ENCODE measurements at places on chromosomes 3 and 15.

DNA sequence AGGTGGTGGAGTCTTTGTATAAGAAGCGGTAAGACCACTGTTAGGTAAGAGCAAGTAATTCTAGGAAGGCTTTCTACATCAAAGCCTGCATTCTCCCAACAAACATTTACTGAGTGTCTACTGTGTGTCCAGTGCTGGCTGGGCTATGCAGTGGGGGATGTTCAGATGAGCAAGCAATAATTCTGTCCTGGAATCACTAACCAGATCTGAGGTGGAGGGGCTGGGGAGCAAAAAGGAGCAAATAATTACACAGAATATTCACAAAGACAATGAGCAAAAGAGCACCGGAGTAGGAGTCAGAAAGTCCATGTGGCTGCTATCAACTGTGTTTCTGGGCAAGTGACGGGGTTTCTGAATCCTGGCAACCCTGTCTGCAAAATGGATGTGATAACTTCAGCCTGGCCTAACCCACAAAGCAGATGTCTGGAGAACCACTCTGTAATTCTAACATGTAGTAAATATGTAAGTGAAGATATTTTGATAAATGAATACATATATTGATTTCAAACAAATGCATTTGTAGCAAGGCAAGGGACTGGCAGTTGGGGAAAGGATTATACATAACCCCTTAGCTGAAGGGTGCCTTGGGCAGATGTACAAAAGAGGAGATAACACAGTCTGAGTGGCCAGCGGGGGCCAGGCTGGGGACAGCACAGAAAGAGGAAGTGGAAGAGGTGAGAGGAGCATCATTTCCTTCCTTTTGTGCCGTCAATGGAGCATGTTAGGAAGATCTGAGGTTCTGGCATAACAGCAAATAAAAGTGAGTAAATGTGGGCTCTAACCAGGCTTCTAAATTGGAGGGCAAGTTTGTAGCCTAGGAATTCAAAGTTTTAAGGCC lies 28.8 kb downstream of the CYP8B1 start:
- DNase-seq = no peak

GRCh38 chr3:102533784-102534183 lies 99.0 kb downstream of the ZPLD1 start:
- DNase-seq = no peak

DNA sequence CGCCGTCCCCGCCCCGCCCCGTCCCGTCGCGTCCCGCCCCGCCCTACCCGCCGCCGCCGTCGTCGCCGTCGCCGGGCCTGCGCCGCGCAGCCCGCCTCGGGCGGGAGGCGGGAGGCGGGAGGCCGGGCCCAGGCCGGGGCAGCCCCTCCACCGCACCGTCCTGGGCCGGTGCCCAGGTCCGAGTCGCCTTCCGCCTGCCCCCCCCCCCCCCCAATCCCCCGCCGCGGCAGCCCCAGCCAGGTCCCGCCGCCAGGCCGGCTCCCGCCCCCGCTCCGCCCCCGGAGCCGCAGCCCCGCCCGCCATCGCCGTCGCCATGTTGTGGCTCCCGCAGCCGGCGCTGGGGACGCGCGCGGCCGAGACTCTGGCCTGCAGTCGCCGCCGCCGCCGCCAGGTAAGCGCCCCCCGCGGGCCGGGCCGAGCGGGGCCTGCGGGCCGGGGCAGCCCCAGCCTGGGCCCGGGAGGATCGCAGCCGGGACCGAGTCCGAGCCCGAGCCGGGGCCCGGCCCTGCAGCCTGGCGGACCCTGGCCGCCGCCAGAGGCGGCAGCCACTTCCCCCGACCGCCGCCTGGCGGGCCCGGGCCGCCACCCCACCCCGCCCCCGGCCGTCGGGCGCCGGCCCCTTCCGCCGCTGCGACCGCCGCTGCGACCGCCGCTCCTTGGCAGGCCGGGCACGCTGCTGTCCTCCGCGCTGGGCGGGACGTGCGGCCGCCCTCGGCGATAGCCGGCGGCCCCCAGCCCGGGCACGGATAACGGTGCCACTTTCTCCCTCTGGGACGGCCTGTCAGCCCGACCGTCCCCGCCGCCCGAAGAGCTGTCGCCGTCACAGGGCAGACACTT lies at the start of gene ZNF592:
Gene ZNF592, plus strand, starts transcription at position 319 of the 837 bp plus-strand sequence. CDS start 34,084 bp downstream, outside the sequence.
- peak; percentile 91 for DNase-seq

DNA sequence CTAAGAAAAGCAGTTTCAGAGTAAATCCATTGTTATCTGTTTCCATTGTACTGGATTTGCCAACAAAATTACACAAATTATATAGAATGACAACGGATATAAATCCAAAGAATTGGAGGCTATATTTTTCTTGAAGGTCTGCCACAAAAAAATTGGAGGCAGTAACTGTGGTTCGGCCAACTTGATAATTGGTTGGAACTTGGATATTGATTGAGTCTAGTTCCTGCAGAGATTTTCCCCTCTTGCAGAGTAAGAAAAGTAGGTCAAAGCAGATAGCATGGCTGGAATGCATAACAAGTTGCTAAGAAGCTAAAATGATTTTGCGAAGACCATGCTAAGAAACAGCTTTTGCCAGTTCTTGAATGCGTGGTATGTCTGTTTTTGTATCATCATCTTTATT lies 269.6 kb upstream of the CFAP20DC start:
- DNase-seq = no peak

- DNase-seq = no peak
Observed at GRCh38 chr3:111592936-111593335, 2.2 kb downstream of the ZBED2 start.

- DNase-seq = no peak
Observed at GRCh38 chr3:143578810-143579435, 269.3 kb downstream of the SLC9A9 start.

DNA sequence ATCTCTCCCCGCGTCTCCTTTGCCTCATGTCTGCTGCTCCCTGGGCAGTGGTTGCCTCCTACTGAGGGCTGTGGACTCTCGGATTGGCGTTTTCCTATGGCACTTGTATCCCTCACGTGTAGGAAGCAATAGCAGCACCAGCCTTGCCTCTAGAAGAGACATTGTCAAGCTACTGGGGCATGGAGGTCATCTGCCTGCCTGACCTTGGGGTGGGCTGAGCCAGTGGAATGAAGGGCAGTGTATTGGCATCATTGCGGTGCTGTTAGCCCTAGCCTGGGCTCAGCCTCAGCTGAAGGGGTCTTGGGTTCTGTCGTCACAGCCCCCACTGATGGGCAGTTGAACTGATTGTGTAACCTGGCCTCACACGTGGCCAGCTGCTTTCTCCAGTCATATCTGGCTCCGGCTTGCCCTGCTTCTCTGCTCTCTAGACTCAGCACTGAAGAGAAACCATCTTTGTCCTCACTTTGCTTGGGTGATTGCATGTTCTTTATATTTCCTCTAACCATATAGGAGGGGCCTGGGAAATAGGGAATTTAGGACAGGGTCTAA lies 8.1 kb downstream of the ABCF3 start:
- DNase-seq = no peak

DNA sequence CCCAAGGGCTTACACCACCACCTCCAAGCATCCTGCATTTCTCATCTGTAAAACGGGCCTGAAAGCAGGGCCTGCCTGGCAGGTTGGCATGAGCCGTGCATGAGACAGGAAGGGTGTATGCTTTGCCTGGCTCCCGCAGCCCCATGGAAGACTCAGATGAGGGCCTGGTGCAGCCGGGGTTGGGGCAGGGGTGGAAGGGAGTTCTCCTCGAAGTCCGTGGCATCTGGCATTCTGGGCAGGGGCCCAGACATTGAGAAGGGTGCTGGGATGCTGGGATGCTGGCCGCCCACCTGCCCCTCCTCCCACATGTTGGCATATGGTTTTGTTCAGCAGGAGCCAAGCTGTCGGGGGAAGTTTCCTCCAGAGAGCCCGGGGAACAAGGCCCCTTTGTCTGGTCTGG lies 13.0 kb upstream of the FBLN2 start:
- no peak for DNase-seq

GRCh38 chr15:74868059-74868458 lies 5.1 kb downstream of the SCAMP2 start:
- DNase-seq = no peak

DNA sequence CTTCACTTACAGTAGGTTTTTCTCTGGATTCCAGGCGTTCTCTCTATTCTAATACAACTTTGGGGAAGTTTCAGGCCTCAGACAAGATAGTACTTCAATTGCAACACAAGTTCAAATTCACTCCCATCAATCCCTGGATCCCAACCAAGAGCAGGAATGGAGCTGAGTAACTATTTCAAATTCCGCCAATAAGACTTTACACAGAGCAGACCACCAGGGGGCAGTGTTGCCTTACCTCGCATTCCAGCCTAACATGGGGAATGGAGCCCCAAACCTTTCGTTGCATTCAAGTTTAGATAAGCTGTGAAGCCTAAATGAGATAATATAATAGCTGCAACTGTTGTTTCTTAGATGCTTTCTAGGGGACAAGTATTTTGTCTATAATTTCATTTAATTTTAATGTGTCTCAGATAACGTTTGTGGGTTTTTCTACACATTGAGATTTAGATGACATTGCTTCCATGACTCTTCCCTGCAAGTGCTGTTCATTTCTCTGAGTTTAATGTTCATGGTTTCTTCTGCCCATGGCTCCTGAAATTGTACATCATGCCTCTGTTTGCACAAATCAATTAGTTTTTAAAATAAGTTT lies 186.7 kb downstream of the NSUN3 start:
- peak; percentile 79 for DNase-seq

DNA sequence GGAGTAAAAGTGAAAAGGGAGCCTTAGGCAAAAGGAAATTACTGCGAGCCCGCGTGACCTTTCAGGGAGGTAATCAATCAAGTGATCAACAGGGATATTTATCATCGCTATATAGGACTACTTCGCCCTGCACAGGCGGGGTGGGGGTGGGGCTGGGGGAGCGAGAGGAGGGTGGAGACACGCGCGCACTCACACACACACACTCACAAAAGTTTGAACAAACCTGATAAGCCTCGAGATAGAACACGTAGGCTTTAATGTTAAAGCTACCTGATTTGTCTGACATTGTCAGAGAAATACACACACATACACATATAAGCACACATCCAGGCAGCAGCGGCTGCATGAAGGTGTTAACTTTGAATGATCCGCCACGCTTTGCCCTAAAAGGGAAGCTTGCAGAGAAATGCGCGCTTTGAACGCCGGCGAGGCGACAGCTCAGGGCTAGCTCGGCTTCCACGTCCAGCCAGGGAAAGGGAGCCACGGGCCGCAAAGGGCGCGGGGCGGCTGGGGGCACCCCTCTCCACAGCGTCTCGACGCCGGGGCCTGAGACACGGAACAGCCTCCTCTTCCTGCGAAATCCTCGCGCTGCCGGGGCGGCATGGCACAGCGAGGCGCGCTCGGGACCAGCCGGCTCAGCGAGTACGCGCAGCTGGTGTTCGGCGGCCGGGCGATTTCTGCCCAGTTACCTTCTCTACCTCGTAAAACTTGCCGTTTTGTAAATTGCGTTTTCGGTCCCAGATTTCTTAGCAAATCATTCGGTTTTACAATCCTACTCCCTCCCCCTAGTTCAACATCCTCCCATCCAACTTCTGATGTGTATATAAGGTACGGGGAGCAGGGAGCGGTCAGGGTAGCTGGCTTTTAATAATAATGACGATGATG lies 4.8 kb upstream of the MECOM start:
- no peak for DNase-seq

DNA sequence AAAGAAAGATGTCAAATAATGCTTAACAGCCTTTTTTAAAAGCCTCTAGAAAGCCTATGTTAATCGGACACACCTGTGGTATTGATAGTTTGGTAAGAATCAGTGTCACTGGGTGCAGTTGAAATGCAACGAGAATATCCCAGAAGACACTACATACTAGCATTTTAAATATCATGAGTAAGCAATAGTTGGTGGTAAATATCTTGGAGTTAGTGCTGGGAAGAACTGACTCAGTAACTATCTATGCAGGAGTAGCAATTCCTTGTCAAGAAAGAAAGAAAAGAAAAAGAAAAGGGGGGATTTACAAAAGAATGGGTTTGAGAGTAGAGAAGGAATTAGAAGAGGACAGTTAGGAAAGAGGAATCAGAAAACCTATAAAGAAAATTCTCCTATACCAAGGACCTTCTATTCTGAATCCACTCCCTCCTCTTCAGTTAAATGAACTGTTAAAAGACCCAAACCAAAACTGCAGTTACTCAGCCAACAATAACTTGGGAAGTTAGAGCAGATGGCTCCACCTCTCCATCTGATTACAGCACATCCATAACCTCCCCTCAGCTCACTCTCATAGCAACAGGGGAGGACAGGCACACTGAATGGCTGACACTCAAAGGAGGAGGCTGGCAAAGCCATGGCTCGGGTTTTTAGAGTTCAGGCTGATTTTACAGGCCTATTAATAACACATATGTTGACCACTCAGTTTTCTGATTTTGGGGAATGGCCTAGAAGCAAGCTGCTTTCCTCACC lies 207.6 kb upstream of the MDFIC2 start:
- DNase-seq = no peak

GRCh38 chr15:59438625-59439290 lies 772 bp downstream of the FAM81A start:
- DNase-seq = no peak

DNA sequence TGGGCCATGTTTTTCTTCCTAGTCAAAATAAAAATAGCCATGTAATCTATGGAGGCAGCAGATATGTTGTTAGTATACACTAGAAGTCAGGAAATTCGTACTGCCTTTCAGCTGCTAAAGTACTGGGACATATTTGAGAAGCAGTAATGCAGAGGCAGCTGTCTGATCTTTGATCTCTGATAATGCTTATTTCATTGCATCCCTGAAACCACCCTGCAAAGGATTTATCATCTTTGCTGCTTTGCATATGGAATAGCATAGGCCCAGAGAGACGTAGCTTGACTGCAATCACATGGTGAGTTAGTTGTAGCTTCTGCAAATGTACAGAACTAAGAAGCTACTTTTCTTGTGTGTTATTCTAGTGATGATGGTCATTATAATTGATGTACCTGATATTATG lies 52.4 kb downstream of the RBM6 start:
- no peak for DNase-seq

- DNase-seq = no peak
Observed at GRCh38 chr3:177481329-177481728, 284.0 kb upstream of the TBL1XR1 start.

GRCh38 chr3:102474207-102474606 lies 39.4 kb downstream of the ZPLD1 start:
- DNase-seq = no peak

DNA sequence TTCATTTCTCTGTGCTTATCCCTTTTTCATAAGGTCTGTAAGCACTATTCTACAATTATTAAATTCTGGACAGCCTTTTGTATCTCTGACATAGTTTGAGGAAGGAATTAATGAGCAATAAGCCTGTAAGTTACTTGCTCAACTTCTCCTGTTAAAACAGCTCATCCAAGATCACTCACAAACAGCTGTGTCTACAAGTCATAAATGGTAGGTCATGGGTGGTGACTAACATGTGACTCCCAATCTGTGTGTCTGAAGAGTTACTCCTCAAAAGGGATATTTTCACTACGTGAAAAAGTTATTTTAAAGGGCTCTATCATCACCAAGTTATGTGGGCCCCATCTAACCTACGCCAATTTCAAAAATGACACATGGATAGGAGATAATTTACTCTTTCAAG lies 145.2 kb upstream of the CBLB start:
- DNase-seq = no peak

- no peak for DNase-seq
Observed at GRCh38 chr3:72158639-72159326, 373.8 kb upstream of the PROK2 start.

Measured in sciatic nerve (tissue), 2 donors.